ENCODE measurements at places on chromosomes 7 and 10. TPM values are rescaled to one million over a fixed set of nuclear protein-coding genes. Genes with fewer than 3 reads are reported as not detected.

GRCh38 chr7:94874036-94874785, 33.2 kb upstream of the PPP1R9A start:
- DNase-seq: no peak

GRCh38 chr7:2360796-2361195, 6.2 kb downstream of the EIF3B start:
- no peak for DNase-seq

GRCh38 chr7:130364451-130364850, 15.8 kb upstream of the CPA1 start:
- no peak for DNase-seq

GRCh38 chr7:139118805-139119485, 9.4 kb upstream of the ZC3HAV1 start:
- no peak for DNase-seq

DNA sequence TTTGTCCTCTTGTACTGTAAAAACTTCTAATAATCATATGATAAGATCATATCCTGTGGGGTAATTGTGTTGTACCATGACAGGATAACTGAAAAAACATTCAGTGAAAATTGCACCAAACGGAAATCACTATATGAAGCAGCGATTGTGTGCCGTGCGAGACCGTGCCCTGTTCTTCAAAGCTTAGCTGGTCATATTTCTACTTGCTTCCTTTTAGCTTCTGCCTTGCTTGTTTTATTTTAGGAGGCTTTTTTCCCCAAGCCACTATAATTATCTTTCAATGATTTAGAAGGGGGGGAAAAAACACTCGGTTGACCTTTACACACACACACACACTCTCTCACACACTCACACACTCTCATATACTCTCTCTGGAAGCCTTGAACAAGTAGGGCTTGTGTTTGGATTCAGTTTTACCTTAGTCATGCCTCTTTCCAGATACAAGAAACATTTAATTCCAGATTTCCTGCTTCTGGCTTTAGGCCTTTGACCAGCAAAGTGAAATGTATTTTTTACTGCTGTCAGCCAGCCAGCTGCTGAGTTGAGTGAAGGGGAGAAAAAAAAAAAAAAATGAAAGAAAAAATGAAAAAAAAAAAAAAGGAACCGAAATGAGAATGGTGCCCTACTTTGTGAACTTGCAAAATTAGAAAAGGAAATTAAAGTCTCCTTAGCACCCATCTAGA, 181.4 kb downstream of the ARID5B start:
- no peak for DNase-seq

DNA sequence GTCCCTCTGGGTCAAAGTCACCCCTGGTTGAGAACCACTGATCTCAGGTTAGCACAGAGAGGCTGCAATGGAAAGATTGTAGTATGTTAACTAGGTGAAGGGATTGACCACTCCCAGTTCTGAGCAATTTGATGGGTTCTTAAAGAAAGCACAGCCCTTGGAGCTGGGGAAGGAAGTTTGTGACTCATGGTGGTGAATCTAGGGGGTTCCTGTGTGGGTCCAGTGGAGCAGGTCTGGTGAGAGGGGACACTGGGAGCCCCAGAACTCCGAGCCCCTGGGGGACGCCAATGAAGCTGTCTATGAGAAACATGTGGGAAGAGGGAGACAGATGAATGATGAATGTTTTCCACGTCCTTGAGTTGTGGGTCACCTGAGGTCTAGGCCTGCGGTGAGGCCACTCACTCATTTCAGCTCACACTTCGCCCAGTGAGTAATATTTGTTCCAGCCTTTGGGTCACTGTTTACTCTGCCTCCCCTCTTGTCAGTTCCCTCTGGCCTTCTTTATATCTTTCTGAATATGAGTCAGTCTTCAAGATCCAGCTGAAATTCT, 341.9 kb downstream of the LRMDA start:
- DNase-seq: no peak

- DNase-seq: no peak
These were observed 109.5 kb upstream of the TMEM72 start for GRCh38 chr10:44801383-44802327.

PPP3CB gene
- 93.4 TPM for total RNA-seq

DNA sequence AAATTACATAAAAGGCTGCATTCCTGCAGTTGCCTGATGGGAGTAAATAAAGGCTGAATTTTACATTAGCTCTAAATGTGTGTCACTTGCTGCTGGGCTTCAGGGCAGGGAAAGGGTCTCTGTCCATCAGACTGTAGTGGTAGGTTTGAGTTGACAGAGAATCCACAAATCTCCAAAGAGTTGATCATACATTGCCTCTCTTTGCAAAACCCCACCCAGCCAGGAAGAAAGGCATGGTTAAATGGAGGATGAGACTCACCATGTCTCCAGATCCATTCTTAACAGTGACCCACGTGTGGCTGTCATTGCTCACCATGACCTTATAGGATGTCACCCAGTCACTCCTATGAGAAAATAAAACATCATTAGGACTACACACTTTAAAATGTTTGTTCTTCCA, 92.8 kb downstream of the CPXM2 start:
- no peak for DNase-seq

CACNB2 gene
- total RNA-seq: 40.4 TPM

- DNase-seq: no peak
These were observed 509.8 kb downstream of the SUGCT start for GRCh38 chr7:40644454-40645188.

GRCh38 chr7:18393465-18394118, 102.0 kb upstream of the HDAC9 start:
- DNase-seq: no peak

GRCh38 chr7:36280840-36281812, 108.5 kb upstream of the ANLN start:
- no peak for DNase-seq

DNA sequence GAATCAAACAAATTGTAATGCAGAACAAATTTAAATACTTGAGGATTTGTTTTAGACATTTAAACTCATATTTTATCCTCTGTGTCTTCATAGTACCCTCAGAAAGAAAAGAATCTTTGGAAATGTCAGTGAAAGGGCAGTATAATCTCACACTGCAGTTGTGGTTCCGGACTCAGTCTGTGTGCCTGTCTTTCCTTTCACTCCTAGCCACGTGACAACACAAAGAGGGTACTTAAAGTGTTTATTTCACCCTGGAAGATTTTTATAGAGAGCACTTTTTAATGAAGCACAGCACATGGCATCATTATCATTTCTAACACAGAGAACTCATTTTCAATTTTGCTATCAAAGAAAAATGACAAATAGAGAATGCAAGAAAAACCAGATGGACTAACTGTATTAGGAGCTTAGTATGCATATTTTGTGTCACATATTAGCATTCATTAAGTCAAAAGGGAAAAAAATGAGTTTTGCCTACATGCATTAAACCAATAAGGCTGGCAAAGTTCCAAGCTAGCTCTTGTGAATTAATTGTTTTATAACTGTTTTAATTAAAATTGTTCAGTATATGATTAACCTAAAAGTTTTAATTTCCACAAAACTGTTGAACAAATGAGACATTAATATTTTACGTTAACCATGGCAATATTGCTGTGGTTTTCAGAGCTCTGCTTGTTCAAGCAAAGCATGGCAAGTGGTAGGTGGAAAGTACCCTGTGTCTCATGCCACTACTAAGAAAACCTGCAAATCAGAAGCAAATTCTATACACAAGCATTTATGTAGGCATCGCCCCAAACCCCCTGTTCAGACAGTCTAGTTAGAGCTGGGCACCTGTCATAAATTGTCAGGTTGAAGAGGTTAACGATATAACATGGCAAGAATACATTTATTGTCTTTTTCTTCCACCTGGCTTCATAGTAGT, 65.9 kb downstream of the AUTS2 start:
- no peak for DNase-seq

DNA sequence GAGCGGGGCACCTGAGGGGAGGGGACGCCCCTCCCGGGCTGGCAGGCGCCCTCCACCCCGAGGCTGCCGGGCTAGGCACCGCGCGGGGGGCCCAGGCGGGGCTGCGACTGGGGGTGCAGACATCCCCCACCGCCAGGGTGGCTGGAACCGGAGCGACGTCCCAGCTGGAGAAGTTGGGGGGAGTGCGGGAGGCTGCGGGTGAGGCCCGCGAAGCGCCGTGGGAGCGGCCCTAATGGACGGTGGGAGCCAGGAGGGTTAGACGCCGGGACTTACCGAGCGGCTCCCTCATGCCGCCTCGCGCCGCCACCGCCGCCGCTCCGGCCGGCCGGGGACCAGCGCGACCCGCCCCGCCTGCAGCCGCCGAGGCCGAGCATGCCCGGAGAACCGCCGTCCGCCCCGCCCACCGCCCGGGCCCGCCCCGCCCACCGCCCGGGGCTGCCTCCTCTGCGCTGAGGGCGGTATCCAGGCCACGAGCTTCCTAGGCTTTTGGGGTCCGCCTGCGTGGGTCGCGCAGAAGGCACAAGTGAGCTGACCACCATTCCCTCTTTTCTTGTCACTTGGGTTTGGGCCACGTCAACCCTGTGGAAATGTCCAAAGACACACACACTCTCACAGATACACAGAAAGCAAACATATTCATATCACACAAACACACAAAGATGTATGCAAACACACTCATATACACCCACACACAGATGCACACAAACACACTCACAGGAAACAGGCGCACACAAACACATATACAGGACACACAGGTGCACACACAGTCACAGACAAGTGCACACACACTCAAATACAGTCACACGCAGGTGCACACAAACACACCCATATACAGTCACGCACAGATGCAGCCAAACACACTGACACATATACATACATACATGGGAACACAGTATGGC, at the start of gene JCAD:
TSS of gene JCAD (minus strand) at position 378 of the 899 bp plus-strand sequence. CDS start 11,774 bp downstream, outside the sequence.
- DNase-seq: no peak

WDFY4 gene
- total RNA-seq: 4.9 TPM

DNA sequence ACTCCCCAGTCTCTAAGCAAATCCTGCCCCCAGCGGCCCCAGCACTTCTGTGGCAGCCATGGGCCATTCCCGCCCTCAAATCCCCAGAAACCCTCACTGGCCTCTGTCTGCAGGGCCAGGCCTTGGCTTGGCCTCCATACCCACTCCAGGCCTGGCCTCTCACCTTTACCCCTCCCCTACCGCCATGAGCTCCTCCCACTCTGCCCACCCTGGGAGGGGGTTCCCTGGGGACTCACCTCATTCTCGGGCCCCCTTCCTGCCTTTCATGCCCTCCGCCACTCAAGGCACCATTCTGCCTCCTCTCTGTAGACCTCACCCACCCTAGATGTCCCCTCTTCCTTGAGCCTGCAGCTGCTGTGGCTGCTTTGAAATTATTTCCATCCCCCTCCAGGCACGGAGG, 41.0 kb downstream of the PRF1 start:
- DNase-seq: no peak

- no peak for DNase-seq
These were observed 148.8 kb downstream of the NRBF2 start for GRCh38 chr10:63281967-63282366.

DNA sequence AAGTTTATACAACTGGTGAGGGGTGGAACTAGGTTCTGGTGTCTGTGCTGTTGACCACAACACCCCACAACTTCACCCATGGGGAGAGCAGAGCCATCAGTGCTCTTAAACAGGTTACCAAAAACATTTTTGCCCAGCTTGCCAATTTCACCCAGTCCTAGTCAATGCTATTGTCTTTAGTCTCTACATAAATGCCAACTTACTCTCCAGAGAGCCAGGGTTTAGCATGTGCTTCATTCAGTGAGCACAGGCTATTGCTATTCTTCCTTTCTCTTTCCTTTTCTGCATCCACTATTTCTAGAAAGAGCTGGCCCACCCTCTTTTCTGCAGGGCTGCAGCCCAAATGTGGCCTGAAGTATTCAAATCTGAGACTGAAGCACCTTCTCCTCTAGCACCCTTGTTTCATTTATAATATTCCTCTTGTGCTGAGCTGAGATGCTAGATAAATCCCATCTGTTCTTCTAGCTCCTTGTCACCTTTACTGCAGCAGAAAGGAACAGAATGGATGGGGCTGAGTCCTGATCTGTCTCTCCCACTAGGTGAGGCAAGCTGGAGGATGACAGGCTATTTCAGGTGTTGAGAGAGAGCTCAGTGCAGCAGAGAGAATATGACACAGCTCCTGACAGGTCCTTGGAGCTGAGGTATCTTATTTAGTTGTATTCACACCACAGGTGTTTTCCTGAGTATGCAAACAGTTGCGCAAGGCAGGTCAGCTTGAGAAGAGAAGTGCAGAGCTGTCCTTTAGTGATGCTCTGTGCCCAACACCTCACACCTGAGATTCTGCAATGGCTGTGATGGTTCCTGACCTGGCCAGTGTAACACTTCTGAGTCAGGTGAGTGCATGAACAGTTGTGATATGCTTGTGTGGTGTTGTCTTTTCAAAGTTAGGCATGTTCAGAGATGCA, 819.2 kb downstream of the CCSER2 start:
- DNase-seq: no peak

- DNase-seq: no peak
These were observed 141.9 kb downstream of the CUX1 start for GRCh38 chr7:101959342-101959741.

MYL10 gene
- 0.63 TPM for total RNA-seq

DNA sequence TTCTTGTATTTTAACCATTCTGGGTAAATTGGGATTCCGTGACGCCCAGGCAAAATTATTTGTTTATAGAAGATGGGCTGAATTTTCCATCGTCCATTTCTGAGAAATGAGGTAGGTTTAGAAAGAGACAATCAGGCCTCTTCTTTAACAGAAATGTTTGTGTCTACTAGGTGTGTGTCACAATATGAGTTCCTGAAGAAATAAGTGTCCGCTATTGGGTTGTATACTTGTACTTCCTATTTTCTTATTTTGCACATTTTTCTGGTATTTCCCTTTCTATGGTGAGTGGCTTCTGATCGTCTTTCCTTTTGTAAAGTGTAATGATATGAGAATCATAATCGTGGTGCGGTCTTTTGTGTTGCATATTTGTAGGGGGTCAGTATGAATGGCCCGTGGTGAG, 83.9 kb downstream of the TCF7L2 start:
- no peak for DNase-seq

FEZF1 gene
- total RNA-seq: not detected

GRCh38 chr7:110157631-110158362, 933.1 kb upstream of the LRRN3 start:
- no peak for DNase-seq

DNA sequence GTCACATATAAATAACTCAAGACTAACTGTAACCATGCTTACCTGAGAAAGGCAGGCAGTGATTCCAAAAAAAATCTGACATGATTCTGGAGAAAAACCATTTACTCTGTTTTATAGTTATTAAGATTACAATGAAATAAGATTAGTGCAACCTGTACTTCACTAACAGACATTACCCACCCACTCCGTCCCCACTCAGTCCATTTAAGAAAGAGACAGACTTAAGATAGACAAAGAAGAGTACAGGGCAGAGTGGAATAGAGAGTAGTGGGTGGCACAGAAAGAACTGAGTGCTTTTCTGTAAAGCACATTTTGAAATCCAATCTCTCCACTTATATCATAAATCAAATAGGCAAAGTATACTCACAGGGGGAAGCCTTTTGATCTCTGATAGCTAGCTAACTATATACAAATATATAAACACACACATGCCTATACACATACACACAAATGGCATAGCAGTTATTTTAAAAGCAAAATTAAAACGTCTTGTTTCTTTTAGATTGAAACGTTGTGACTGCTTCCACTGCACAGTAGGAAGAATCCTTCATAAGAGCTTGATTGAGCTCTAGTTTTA, 11.9 kb downstream of the PAXIP1 start:
- DNase-seq: no peak

GPC2 gene
- total RNA-seq: 3.7 TPM

MYH16 gene
- total RNA-seq: not detected

Data from urinary bladder (tissue), 4 donors.